T-cell (primary cell): ENCODE measurements at places on chromosomes 1 and 21.

GRCh38 chr1:50493710-50494109 lies 70.5 kb upstream of the DMRTA2 start:
- no peak for DNase-seq

DNA sequence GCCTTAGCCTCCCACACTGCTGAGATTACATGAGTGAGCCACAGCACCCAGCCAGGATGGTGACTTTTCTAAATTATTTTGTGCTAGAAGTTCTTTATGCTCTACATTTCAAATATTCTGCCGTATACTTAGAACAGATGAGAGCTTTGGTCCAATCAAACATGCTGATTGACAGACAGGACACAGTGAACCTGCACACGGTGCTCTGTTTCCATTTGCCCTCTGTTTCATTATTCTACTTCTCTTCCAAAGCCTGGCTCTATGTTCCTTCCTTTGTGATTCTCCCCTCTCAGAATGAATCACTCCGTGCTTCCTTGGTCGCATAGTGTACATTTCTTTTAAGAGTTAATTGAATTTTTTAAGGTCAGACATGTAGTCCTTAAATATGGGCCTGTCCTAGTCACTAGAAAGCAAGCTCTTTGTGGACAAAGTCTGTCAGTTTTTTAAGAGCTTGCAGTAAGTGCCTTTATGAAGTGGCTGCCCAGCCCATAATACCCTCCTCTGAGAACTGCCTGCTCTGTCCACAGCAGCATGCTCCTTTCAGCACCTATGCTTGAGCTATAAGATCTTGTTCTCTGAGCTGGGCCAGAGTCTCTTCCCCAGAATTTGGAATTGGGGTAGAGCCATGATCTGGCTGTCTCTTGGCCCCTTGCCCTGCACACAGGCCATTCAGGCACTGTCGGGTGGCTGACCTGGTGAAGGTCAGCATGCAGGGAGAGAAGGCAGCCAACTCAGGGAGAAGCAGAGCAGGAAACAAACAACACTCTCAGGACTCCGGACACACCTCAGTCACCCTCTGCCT lies 66.8 kb upstream of the SLC44A3 start:
- no peak for DNase-seq

DNA sequence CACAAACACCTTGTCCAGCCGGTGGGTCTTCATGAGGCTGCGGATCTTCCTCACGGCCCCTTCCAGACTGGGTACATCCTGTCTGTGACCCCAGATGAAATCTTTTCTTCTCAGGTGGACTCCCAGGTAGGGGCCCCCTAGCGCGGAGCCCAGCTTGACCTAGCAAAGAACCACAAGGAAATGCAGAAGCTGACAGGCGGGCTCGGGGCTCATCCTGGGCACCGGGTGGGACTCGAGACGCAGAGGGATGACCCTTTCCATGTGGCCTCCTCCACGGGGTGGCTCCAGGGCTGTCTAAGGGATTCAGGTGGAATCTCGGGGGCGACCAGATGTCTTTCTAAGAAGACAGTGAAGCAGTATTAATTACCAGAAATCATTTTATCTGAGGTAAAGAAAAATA lies 17.8 kb downstream of the POFUT2 start:
- no peak for DNase-seq

DNA sequence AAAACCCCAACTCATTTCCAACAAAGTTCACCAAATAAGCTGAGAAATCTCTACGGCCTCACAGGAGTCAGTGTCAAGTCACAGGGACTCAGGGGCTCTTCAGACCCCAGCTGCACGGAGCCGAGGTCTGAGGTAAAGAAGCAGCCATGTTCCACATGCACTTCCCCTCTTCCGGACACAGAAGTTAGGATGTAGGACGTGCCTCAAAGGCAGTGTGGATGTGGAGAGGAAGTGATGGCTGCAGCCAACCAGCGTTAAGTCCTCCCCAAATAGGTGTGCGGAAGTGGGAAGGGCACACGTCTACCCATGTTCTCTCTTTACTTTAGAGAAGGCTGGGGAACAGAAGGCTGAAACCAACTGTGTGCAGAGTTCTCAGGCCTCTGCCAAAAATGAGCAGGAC lies 14.6 kb upstream of the NCF2 start:
- no peak for DNase-seq

DNA sequence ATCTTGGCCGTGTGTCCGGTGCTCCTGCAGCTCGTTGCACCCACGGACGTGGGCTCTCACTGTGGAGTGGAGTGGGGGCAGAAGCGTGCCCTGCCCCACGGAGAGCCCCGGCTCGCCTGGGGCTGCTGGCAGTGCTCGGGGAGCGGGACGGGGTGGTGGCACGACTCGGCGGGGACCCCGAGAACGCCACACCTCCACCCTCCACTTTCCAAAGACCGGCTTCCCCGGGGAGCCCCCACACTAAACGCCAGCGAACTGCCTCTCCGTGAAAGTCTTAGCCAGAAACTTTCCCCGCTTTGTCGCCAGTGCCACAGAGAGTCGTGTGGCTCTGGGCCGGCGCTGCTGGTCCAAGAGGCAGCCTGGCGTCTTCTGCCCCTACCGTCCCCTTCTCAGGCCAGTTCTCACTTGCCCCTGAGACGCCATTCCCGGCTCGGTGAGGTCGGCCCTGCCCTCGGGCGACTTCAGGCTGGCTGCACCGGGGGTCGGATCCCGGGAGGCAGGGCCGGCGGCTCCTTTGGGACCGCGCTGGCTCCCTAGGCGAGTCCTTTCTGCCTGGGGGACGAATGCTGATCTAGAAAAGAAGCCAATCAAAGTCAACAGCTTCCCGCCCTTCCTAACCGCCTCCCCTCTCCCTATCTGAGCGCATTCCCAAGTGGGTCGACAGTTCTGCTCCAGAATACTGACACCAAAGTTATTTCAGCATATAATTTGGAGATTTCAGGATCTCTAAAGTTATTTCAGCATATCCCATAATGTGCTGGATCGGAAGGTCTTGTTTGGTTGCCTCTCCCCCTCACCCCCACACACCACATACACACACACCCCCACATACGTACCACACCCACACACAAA lies 2.6 kb upstream of the SAMD13 start:
- DNase-seq, result no peak

GRCh38 chr1:41950820-41951219 lies 32.1 kb upstream of the HIVEP3 start:
- DNase-seq, result no peak

GRCh38 chr1:64055310-64055709 lies 148.1 kb upstream of the UBE2U start:
- DNase-seq, result no peak

GRCh38 chr1:30845904-30846290 lies 62.7 kb downstream of the SDC3 start:
- DNase-seq, result no peak

- DNase-seq, result no peak
Observed at GRCh38 chr1:81125672-81126071, 675.1 kb upstream of the ADGRL2 start.

- DNase-seq, result no peak
Observed at GRCh38 chr1:53837646-53837923, 511 bp downstream of the NDC1 start.

DNA sequence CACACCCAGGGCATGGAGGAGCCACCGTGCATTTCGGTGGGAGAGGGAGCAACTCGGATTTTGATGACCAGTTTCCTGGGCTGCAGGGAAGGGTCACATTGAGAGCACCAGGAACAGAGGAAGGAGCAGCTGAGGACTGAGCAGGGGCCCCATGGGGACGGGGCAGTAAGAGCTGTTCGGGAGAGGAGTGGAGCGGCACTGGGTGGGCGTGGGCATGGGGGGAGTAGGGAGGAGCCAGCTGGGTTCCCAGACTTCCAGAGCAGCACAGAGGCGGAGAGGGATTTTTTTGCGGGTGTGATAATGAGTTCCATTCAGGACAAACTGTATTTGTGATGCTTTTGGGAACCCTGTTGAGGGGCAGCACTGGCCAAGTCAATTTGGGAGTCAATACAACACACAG lies 17.4 kb upstream of the GPR153 start:
- DNase-seq, result no peak

GRCh38 chr1:221939607-221940006 lies 197.7 kb upstream of the DUSP10 start:
- DNase-seq, result no peak

GRCh38 chr1:199291022-199291740 lies 652.3 kb downstream of the PTPRC start:
- no peak for DNase-seq

GRCh38 chr1:188295157-188295556 lies 1466.4 kb downstream of the PLA2G4A start:
- no peak for DNase-seq

GRCh38 chr1:20194224-20194623 lies 7.9 kb upstream of the PLA2G2C start:
- no peak for DNase-seq

GRCh38 chr1:224520808-224521207 lies 86.2 kb upstream of the WDR26 start:
- no peak for DNase-seq

GRCh38 chr1:78688697-78689096 lies 39.1 kb downstream of the IFI44 start:
- DNase-seq, result no peak

DNA sequence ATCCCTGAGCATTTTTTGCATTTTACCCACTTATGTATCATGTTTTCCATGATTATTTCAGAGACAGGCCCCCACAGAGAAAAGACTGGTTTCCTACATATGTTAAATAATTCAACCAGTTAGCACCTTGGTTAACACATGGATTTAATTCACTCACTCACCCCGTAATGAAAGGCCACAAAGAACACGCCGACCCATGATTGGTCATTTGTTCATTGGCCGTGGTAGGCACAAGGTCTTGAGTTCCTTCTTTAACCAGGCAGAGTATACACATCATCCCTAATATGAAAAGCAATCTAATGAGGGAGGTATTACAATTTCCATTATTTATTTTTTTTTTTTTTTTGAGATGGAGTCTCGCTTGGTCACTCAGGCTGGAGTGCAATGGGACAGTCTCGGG lies 50.6 kb downstream of the RPS6KA1 start:
- no peak for DNase-seq

- no peak for DNase-seq
Observed at GRCh38 chr1:241825581-241825980, 22.4 kb upstream of the EXO1 start.

DNA sequence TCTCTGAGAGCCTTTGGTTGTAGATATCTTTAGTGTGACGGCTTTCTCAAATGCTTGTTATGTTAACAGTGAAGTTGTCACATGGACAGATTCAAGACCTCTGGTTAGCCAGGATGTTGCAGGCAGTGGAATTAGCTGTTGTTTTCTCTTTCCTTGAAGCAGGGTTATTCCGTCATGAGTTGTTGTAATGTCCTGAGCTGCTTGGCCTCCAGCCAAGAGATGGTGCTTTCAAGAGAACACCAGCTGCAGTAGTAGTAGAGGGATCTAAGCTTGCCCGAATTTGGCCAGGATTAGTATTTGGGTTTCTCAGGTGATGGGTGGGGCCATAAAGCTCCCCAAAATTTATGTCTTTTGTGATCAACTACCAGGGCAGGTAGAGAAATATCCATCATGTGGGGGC lies 13.4 kb downstream of the KCNE1 start:
- DNase-seq, result no peak

GRCh38 chr21:38839328-38840286 lies 33.9 kb downstream of the ETS2 start:
- no peak for DNase-seq

- DNase-seq, result no peak
Observed at GRCh38 chr1:3533067-3534048, 78.0 kb downstream of the MEGF6 start.

- no peak for DNase-seq
Observed at GRCh38 chr21:31732597-31733550, 956 bp upstream of the SCAF4 start.

DNA sequence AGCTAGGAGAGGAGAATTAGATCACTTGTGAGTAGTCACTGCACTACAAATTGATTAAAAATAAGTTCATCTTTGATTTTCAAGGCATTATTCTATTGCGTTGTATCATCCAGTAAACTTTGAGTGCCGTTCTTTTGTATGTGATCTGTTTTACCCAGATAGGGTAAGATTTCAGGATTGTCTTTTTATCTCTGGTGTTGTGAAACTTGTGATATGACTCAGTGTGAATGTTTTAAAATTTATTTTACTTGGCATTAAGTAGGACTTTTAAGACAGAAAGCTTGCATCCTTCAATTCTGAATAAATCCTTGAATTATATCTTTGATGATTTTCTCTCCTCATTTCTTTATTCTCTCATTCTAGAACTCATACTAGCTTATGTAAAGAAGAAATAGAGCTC lies 93.3 kb upstream of the ADAMTS5 start:
- DNase-seq, result no peak

DNA sequence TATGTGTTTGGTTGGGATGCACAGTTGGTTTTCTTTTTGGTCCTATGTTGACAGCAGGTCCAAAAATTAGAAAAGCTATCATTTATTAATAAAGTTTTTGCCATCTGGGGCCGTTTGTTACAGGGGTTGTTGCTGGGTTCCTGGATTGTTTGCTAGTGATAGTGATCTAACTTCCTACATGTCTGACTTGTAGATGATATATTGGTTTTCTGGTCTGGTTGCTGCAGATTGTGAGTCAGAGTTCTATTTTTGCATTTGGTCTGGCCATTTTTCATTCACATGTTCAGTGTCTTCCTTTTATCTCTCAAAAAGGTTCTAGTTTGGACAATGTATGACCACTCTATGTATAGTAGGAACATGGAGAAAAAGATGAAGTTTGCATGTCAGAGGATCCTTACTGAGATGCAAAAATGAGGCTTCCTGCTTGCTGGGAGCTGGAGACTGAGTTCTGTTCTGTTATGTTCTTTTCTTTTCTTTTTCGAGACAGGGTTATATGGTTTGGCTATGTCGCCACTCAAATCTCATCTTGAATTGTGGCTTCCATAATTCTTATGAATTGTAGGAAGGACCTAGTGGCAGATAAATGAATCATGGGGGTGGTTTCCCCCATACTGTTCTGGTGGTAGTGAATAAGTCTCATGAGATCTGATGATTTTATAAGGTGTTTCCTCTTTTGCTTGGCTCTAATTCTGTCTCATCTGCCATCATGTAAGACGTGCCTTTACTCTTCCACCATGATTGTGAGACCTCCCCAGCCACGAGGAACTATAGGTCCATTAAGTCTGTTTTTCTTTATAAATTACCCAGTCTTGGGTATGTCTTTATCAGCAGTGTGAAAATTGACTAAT lies 4.2 kb upstream of the NVL start:
- no peak for DNase-seq

DNA sequence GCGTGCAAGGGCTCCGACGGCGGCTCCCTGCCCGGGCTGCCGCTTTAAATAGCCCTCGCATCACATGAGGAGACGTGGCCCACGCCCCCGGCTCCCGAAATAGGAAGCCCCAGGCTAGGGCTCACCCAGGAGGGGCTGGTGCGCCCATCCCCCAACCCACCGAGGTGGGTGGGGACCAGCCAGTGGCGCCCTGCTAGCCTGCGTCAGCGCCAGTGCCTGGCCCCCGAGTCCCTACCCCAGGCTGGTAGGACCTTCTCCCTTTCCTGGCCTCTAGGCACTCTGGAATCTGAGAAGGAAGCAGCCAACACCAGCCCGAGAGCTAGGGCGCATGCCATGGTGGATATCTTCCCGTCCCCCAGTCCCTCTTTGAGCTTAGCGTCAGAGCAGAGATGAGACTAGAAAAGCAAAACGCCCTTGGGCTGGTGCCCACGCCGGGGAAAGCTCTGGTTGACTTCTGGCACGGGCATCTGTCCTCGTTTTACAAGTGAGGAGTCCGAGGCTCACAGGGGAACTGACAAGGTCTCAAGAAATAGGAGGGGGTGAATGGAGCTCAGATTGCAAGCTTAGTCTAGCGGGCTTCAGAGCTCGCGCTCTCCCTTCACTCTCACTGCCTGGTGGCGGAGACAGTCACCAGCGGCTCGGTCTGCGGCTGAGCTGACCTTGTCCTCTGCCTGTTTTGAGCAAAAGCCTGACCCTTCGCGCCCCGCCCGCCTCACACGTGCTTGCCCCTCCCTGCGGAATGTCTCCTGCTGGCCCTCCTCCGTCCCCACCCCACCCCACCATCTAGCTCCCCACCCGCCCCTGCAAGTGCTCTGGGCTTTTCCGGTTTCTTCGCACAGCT lies at the start of gene FABP3:
TSS of gene FABP3 (minus strand) at position 21 of the 841 bp plus-strand sequence. CDS start 62 bp downstream, outside the sequence.
- DNase-seq, result no peak
